ENCODE measurements at places on chromosomes 11 and 22. TPM values are rescaled to one million over a fixed set of nuclear protein-coding genes. Genes with fewer than 3 reads are reported as not detected.

DNA sequence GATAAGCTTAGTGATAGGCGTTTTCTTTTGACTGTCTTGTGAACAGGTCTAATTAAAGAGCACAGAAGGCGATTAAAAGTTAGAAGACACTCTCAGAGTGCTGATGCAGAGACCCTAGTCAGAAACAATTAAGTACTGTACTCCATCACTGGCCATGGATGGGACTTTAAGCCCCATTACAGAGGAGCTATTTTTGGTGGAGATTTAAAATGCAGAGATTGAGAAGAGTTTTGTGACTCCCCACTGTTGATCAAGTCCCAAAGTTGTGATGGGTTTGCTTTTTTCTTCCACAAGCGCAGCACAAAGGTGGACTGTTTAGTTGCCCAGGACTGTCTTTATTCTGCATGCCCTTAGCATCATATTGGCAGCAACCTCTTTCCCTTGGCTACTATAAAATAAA lies 978 bp downstream of the LUZP2 start:
- DNase-seq = no peak

The P2RY6 gene
- polyA plus RNA-seq = not detected

DNA sequence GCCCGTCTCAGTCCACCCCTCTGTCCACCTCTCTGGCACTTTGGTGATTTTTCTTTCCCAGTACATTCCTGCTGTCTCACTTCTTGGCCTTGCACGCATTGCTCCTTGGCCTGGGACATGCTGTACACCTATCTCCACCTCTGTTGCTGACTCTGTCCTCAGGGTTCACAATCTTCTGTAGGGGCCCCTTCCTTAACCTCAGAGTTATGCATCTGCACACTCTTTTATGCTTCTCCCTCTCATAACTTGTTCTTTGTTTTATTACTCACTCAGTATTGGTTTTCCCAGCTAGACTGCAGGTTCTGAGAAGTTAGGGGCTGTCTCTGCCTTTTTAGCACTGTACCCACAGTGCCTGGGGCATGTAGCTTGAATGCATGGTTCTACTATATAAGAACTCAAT lies 139.1 kb upstream of the MTMR2 start:
- no peak for DNase-seq

DNA sequence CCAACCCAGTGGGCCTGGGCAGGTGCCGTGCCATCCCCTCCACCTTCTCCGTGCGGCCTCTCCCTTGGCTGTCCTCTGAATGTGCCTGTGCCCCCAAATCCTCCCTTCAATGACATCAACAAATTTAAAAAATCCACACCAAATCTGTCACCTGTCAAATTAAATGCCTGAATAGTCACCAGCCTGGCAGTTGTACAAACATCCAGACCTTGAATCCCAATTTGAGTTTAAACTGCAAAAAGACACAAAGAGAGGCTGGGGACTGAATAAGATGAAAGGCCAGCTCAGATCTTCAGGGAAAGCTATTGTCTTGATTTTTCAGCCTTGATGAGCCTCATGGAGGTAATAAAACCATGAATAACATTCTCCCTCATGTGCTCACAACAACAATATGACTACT lies 194.7 kb downstream of the KIRREL3 start:
- DNase-seq = no peak

- DNase-seq = no peak
Measured at GRCh38 chr11:69010361-69010891, 2.6 kb downstream of the MRGPRF start.

DNA sequence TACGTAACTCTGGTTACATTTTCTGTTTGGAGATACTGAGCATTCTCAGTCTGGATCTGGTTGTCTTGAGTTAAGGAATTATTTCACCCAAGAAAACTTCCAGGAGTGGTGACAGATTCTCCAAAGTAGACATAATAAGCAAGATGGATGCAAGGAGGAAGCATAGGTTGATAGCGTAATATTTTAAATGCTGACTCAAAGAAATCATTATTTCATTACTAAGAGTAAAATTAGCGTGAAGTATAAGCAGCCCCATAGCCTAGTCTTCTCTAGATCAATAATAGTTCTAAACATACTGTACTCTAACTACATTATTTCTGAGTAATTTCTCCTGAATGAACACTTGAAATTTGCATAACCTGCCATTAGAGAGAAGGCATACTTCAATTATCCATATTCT lies 57.5 kb upstream of the MS4A8 start:
- DNase-seq = no peak

GRCh38 chr11:45022294-45023064 lies 71.8 kb upstream of the TP53I11 start:
- DNase-seq = no peak

The WNT7B gene
- not detected for polyA plus RNA-seq

- DNase-seq = no peak
Measured at GRCh38 chr22:42811459-42811858, 45.6 kb downstream of the ARFGAP3 start.

DNA sequence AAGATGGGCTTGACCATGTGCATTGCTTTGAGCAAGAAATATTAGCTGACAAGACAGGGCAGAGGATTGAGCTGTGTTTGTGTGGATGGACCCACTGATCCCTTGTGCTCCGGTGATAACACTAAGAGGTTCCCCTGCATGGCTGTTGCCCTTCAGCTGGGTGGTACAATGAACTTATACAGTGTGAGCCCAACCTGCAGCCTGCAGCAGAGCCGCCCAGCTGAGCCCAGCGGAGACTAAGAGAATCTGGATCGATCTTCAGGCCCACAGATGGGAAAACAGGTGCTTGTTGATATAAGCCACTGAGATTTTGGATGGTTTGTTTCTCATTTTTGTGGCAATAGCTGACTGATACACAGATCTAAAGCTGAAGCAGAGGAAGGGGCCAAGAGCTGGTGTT lies 177.4 kb upstream of the SYT13 start:
- no peak for DNase-seq

GRCh38 chr11:34564406-34564805 lies 50.8 kb upstream of the ELF5 start:
- no peak for DNase-seq

DNA sequence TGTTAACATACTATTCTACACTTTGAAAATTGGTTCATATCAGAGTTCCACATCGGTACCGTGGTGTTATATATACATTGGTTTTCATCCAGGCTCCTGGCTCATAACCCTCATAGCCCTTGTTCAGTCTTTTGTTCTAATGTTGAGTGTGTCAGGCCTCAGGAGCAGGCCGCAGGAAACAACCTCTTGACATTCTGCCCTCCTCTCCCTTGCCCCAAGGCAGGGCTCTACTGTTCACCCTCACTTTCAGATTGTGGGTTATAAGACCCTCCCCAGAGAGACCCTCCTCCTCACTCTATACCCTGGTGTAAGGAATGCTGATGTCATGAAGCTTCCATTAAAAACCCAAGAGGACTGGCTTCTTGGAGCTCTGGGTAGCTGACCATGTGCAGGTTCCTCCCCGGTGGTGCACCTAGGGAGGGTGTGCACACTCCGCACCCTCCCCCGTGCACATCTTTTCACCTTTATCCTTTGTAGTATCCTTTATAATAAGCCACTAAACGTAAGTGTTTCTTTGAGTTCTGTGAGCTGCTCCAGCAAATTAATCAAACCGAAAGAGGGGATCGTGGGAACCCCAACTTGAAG lies 12.1 kb downstream of the SSH3 start:
- no peak for DNase-seq

The MS4A8 gene
- polyA plus RNA-seq = not detected

DNA sequence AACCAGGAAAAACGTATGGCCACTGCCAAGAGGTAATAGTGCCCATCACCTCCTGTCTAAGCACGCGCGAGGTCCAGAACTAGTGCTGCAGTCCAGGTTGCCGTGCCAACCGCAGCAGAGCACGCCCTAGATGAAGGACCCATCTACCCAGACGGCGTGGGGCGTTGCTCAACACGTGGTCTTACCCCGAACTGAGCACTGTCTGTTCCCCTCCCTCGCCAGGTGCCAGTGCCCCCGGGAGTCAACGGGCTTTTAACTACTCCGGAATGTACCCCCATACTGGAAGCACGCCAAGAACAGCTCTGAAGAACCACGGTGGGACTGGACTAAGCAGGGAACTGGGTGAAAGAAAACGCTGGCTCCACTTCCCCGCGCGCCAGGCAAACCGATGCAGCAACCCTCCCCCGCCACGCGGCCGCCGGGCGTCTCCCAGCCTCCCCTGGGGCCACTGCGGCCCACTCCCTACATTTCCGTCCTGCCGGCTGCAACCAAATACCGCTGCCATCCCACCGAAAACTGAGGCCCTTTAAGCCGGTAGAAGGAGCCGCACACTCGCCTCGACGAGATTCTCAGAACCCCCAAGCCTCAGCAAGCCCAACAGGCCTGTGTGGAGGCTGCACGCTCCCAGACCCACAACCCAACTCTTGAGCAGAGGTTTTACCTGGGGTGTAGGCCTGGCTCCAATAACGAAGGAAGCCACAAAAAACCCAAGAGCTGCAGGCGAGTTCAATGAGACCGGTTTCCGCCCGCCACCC lies at the start of gene HSPA8:
Gene HSPA8 (minus strand): TSS at position 734 of the 755 bp plus-strand sequence. CDS start 812 bp downstream, outside the sequence.
- DNase-seq = peak; percentile 33

GRCh38 chr11:99277281-99277680 lies 256.5 kb downstream of the CNTN5 start:
- no peak for DNase-seq

DNA sequence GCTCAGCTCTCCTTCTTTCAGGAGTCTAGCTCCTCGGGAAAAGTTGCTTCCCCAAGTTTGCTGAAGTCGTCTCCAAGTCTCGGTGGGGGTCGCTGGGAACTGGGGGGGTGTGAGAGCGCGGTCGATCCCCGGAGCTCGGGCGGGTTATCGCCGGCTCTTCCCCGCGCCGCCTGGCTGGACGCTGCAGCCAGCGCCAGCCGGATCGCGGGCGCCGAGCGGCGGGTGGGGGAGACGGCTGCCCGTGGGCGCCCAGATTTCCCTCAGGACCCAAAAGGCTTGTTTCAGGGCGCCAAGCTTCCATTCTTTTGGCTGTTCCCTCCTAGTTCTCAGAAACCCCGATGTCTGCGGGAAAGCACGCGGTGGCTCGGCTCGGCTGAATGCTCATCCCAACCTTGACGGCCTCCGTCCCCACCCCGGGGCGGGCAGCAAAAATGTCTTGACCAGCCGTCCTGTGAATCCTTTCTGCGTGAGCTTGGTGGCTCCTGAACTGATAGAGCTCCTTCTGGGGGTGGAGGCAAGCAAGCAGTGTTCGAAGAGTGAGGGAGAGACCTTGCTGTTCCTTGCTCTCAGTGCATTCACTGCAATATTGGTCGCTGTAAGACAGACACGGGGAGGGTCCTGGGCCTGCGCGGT lies 1.7 kb downstream of the ZBTB16 start:
- DNase-seq = no peak

The FAM180B gene
- polyA plus RNA-seq = not detected

- DNase-seq = no peak
Measured at GRCh38 chr22:31488988-31489617, 539 bp downstream of the EIF4ENIF1 start.

The KRTAP5-10 gene
- not detected for polyA plus RNA-seq

The ANGPTL5 gene
- polyA plus RNA-seq = not detected

The ZBTB3 gene
- 7.7 TPM for polyA plus RNA-seq

DNA sequence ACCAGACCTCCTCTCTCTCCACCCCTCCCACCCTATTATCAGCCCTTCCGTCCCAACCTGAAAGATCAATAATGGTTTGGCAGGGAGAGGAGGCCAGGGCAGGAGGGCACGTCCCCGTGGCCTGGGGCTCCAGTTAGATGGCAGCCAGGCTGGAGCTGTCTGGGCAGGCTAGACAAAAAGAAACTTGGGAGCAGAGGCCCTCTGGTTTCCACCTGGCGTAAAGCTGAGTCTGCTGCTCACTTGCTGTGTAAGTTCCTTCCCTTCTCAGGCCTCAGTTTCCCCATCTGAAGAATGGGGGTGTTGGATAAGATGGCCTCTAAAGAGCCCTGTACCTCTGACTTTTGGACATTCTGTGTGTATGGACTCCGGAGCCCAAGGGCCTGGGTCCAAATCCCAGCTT lies 3.8 kb upstream of the RHOD start:
- DNase-seq = no peak

The ANO9 gene
- polyA plus RNA-seq = 9.7 TPM

DNA sequence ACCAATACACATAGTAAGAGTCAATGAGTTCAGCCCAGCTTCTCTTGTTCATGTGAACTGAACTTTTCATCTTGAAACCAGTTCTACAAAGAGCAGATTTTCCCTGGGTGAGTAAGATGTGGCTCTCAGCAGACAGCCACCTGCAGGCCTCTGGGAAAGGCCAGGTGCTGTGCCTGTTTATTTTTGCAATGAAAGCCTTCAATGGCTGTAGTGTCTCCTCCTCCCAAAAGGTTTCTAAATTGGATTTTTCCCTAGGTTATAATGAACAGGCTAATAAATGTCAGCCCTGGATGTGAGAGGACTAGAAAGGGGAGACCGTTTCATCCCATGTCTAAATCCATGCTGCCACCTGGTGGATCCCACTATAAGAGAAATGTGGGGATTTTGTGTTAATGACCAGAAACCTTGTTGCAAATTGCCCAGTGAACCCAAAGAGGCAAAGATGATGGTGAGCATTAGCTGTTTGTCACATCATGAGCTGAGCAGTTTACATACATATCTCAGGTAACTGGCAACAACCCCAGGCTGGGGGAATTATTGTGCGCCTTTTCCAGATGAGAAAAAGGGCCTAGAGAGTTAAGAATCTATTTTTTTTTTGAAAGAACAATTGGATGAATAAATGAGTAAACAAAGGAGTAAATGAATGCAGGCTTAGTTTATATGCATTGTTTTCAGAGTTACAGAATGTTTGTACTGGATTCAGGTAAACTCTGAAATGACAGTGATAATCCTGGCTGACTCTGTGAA lies 12.7 kb downstream of the C11orf91 start:
- DNase-seq = no peak

DNA sequence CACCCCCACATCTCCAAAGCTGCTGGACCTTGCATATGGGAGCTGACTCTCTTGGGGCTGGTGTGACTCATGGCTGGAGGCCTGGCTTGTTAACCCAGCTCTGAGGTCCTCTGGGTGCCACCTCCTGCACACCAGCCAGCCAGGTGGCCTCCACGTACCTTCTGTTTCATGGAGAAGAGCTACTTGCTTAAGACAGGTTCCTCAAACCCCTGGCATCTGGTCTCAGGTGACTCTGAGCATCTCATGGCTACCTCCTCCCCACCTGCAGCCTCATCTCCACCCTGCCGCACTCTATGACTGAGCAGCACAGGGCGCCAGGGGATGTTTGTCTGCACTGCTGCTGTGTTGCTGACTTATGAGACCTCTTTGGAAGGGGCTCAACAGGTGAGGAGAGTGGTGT lies 55.7 kb downstream of the BCR start:
- no peak for DNase-seq

DNA sequence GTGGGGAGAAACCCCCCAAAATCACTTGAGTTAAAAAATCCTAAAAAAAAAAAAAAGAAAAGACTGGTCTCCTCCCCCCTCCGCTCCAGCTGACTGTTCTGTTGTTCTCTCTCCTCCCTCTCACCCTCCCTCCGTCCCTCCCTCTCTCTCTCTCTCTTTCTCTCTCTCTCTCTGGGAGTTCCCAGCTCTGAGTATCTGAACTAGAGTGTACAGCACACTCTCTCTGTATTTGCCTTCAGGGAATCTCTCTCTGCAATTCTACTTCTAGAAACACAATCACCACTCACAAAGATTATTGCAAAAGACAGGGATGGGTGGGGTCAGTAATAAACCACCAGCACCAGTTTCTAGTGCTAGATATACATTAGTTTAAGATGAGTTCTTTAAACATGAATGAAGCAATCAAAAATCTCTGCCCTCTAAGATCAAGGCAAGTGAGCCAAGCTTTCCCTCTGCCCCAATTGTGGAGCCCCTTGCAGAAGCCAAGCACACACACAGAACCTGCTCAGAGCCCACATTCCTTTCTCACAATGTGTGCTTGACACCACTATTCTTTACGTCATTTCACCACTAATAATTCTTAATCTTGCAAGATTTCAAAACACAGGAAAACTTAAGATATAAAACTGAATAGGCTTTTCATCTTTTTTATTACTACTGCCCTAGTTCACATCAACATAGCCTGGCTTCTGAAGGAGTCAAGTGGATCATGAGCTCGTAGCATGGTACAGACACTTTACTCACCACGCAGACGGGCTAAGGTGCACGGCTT lies 133.5 kb downstream of the RBFOX2 start:
- DNase-seq = no peak

The EIF3F gene
- polyA plus RNA-seq = 509 TPM
